NAMALWA (cell line): ENCODE measurements at places on chromosomes 12 and 14.

DNA sequence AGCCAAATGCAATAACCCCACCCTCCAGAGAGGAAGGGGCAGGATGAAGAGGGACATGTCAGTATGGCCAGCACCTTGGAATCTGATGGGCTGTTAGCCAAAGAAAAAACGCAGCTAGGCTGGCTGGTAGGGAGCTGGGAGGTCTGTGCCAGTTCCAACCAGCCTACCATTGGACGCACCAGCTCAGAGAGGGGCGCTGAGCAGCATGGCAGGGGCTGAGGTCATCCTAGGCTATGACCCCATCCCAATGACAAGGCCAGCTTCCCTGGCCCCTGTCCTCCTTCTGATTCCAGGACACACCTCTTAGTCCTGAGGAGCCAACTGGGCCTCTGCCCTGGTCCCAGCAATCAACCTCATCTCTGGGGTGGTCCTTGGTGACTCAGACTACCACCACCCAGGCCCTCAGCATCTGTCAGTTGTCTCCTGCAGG is 12.2 kb downstream of the ACTN1 start:
- no peak for DNase-seq

DNA sequence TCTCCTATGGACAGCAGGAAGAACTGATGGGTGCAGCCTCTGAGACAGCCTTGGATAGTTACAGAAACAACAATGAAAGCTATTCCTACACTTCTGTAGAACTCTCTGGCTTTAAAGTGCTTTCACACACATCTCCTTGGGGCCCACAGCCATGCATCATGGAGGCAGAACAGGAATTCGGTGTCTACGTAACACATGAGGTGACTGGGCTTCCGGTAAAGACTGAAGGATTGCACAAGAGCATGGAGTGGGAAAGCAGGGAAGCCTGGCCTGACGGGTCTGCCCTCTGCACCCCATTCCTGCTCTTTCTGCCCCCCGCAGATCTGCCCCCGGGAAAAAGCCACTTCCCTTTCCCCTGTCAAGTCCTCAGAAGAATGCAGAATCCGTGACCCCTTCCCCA is 82.6 kb downstream of the VWF start:
- no peak for DNase-seq

- DNase-seq: no peak
Observed at GRCh38 chr12:106251631-106252455, 4.0 kb upstream of the CKAP4 start.

GRCh38 chr14:64774272-64774671 is 70.0 kb downstream of the PLEKHG3 start:
- DNase-seq: no peak

DNA sequence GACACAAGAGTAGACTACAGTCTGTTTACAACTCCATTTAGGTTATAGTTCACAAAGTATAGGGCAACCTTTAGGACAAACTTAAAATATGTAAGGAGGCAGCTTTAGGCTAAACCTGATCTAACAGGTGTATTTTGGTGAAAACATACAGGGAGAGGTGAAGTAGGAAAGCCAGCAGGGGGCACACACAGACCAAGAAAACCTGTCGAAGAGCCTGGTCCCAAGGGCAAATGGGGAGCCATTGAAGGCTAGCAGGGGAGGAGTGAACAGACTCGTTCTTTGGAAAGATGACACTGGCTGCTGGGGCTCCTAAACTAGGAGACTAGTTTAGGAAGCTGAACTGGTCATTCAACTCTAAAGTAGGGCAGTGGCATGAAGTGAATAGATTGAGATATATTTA is 138.8 kb upstream of the WSCD2 start:
- DNase-seq: peak; percentile 56

DNA sequence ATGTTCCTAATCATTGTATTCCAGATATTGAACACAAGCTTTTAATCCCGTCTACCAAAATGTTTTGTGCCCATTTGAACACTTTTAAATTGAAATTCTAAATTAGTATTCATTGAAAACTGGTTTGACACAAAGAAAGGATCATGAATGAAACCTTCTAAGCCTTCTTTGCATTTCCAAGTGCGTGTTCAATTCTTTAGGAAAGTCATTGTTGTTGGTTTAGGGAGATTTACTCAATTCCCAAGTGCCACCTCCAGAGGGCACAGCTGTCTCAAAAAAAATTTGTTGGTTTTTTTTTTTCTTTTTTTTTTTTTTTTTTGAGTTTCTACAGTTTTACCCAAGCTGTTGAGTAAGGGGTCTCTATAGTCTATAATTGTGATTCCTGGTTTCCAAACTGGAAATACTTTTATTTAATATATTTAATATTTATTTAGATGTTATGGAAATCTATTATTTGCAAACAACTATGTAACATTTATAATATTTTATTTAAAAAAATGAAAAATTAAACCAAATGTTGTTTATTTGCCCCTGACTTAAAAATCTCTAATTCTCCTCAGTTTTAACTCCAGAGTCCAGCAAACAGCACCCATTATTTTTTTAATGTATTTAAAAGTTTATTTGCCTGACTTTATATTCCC is 79.9 kb downstream of the NEDD1 start:
- DNase-seq: peak; percentile 50

DNA sequence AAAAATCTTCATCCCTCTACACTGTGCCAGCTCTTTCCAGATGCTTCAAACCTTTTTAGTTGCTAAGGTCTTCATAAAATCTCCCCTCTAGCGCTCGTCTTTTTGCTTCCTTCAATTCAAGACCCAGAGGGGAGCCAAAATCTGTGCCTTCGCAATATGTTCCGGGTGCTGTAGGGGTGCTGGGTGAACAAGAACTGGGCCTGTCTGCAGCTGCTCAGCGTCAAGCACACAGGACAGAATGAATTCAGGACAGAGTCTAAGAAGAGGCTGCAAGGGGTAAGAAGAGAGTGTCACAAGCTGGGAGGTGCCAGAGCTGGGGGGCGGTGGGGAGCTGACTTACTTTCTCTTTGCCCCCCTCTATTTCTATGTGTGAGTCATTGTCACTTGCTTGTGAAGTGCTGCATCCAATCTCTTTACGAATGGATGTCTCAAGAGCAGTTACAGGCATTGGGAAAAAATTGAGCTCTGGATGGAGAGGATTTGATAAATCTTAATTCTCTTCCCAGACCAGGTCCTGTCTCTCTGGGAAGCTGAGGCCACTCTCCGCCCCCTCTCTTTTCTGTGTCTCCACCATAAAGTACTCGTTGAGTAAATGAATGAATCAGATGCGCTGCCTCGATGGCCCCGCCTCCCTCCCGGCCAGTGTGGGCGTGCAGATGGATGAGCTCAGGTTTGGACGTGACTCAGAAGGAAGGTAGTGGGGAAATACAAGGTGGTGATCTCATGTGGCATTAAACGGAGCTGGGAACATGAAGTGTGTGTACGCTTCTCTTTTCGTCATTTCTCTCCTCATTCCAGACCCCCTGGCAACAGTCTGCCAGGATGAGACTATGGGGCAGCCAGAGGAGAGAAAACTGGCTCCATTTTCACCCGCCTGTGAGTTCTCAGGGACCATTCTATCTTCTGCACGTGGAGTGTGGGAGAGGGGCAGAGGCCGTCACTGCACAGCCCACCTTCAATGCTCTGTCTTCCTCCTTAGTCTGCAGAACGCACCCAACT is 91.3 kb downstream of the TSPAN9 start:
- DNase-seq: no peak

DNA sequence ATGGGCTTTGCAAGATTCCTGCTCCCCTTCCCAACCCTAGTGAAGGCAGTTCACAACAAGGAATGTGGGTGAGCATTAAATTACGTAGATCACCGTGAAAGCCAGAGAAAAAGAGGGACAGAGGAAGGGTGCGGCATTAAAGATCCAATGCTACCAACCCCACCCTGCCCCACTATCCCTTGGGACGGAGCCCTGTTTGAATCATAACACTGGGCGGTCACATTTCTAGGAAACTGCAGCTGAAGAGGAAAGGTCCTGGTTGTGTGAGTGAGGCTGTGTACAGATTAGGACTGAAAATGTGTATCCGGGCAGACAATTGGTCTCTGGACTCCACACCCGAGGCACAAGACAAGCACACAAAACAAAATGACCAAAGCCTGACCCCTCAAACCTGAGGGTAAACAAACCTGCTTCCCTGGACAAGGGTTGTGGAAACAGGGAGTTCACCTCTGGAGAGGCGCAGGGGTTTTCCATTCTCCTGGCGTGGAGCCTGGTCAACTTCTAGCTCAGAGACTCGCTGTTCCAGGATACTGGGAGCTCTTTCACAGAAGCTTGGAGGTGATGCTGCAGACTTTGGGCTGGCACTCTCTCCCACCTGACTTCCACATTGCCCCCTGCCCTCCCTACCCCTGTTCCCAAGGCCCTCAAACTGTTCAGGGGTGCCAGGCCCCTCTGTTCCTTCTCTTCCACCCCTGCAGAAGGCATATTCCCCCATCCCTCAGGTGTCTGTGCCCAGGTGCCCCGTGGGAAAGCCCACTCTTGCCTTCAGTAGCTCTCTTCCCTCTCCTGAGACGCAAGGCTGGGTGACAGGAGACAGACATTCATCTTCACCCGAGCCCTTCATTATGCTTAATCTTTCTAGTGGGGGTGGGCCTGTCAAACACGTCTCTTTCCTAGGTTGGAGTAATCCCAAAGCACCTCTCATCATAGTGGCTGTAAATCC is 16.5 kb downstream of the NINJ2 start:
- DNase-seq: no peak
